ENCODE measurements at places on chromosomes 7 and 10.
A peak's percentile ranks its signal among the peaks of the same experiment; 100 is the strongest.

DNA sequence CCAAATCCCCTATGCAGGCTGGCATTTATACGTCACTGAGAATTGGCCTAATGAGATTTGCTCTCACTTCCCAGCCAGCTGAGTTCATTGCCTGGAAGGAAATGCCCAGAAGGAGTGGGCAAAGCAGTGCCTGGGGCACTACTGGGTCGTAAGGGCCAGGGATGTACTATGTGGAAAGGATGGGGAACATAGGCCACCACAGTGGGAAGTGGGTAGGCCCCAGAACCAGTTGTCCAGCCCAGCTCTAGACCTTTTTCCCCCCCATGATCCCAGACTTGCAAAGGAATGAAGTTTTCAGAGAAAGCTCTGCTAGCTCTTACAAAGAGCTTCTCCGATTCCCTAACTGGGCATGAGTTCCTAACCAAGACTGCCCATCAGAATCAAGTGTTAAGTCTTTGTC, 13.9 kb downstream of the TRPV5 start:
- no peak for DNase-seq

GRCh38 chr7:2037808-2038522, 194.8 kb downstream of the MAD1L1 start:
- DNase-seq: peak; percentile 92

- no peak for DNase-seq
Observed at GRCh38 chr7:143934526-143935325, at the start of gene OR2F2. Gene OR2F2, plus strand, starts transcription at chr7:143935233. Its CDS starts 0 bp downstream, at chr7:143935233.

- no peak for DNase-seq
Observed at GRCh38 chr10:23193435-23194074, 1.4 kb downstream of the PTF1A start.

DNA sequence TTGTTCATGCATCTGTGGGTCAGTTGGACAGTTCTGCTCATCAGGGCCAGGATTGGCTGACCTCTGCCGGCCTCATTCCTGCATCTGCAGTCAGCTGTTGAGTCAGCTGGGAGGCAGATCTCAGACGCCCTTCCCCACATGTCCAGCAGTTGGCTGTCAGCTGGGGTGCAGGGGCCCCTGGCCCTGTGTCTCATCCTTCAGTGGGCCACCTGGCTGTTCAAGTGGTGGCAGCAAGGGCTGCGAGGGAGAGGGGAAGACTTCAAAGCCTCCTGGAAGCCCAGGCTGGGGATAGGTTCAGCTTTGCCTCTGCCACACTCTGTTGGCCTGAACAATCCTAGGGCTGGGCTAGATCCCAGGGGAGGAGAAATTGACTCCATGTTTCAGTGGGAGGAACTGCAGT, 33.2 kb downstream of the TACR2 start:
- no peak for DNase-seq

DNA sequence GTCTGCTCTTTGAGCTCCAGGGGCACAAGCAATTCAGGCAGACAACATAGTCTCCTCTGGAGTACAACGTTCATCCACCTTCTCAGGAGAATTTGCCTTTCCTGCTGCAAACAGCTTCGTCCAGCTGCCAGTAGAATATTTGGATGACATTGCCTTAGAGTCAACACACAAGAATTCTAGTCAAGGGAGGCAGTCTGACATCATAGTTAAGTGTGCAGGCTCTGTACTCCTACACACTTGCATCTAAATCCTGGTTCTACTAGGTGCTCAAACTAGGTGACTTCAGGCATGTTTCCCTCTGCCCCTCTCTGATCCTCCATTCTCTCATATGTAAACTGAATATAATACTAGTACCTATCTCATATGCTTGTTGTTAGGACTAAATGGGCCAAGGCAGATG, 314.8 kb downstream of the HPSE2 start:
- DNase-seq: peak; percentile 63
